Aorta (tissue), 5 donors: ENCODE measurements at places on chromosomes 13 and 19. TPM values are rescaled to one million over a fixed set of nuclear protein-coding genes. Genes with fewer than 3 reads are reported as not detected.

DNA sequence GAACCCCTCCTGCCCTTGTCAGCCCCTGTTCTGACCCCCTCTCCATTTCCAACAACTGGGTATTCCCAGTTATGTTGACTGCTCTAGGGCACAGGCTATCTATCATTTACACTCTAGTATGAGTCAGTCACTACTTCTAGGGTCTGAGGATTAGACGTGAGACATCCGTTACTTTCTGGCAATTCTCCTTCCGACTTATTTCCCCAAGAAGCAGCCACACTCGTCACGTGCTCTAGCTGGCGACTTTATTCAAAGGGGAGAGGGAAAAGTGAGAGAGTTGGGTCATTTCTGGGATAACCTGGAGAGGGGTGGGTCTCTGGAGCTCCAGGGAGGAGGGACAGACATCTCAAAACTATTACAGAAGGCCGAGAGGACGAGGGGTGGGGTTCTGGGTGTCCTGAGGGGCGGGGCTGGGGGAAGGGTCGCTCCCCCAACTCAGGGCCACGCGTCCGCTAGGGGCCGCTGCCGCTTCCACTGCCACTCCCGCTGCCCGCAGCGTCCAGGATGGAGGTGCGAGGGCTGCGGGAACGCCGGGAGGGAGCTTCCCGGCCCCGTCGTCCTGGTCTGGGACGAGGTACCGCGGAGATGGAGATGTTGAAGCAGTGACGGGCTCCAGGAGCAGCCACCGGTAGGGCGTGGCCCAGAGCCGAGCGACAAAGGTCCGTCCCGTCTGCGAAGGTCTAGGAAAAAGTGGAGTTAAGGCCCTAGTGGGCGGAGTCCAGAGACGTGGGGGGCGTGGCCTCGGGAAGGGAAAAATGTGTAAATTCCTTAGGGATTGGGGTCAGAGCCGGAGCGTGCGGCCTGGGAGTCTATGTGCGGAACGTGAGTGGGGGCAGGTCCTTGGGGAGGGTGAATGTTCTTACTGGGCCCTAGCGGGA is 8.9 kb downstream of the RTBDN start:
- no peaks in the 10 kb centered on the region for H3K4me1 ChIP-seq
- no peak overlapping the region for H3K4me3 ChIP-seq
- H3K27ac ChIP-seq, result no peak overlapping the region
- H3K27me3 ChIP-seq, result no peaks in the 10 kb centered on the region
- DNase-seq, result no peak

- peaks cover 5% of the 10 kb centered on the region for H3K36me3 ChIP-seq
- H3K4me3 ChIP-seq, result no peak overlapping the region
- DNase-seq, result no peak
- no peak overlapping the region for H3K27ac ChIP-seq
These were observed 257.5 kb downstream of the ITGBL1 start for GRCh38 chr13:101709952-101710351.

DNA sequence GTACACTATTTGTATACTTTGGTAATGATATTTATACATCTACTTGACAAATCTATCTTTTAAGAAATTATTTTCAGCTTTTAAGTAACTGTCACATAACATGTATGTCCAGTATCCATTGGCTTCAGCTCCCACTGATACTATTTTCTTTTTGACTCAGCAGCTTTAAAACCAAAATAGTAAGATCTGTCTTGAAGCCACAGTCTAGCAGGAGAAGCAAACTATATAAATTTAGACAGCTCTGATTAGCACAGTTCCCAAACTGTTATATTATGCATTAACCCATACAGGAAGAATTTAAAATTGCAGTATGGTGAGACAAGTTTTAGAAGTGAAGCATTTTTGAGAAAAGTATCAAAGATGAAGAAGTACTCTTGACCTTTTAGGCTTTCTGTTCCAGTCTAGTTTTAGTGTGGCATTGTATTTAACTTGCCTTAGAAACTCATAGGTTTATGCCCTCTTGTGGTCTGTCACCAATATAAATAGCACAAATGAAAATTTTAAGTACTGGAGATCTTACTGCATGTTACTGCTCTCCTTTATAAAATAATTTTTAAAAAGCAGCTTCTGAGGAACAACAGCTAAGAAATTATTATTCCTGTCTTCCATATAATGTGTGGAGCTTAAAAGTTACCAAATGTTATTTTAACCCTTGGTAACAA is 24.7 kb downstream of the URI1 start:
- H3K4me1 ChIP-seq, result no peaks in the 10 kb centered on the region
- no peaks in the 10 kb centered on the region for H3K36me3 ChIP-seq

- no peaks in the 10 kb centered on the region for H3K27me3 ChIP-seq
- H3K4me1 ChIP-seq, result no peaks in the 10 kb centered on the region
- H3K27ac ChIP-seq, result no peak overlapping the region
These were observed 2.7 kb downstream of the WDR88 start for GRCh38 chr19:33134571-33135041.

DNA sequence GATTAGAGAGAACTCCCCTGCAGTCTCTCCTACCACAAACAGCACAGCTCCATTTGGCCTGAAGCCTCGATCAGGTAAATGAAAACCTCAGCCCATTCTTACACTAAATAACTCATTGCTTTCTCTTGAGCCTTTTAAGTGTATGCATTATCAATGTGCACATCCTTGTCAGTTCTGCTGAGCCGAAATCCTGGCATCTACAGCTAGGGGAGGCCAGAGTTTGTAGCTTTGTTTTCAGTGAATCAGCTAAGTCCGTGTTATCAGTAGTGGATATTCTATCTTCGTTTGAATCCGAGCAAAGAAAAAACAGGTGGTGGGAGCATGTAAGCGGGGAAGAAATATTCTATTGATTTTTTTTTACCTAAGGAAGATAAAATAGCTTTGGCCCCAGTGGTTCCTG is 84.4 kb downstream of the ESD start:
- no peaks in the 10 kb centered on the region for H3K27me3 ChIP-seq
- no peak overlapping the region for H3K4me3 ChIP-seq
- DNase-seq, result no peak
- H3K27ac ChIP-seq, result no peak overlapping the region
- no peaks in the 10 kb centered on the region for H3K4me1 ChIP-seq

DNA sequence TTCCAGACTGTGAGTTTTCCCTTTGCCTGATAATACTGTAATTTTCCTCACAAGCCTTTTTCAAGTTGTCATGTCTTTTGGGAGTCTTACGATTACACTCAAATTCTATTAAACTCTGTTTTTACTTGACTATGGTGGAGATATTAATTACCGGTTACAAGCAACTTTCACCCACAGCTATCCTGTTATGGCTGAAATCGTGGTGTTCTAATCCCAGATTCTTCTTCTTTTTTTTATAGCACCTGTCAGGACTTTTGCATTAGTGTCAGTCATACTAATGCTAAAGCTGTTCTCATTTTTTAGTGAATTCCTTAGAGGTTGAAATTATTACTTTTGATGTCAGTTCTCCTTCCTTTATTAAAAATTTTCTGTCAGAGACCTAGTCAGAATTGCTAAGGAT is 187.8 kb upstream of the CSNK1A1L start:
- no peaks in the 10 kb centered on the region for H3K27me3 ChIP-seq
- H3K27ac ChIP-seq, result no peak overlapping the region
- no peaks in the 10 kb centered on the region for H3K4me1 ChIP-seq

- no peaks in the 10 kb centered on the region for H3K36me3 ChIP-seq
- H3K4me1 ChIP-seq, result no peaks in the 10 kb centered on the region
- no peak for DNase-seq
- no peaks in the 10 kb centered on the region for H3K27me3 ChIP-seq
These were observed 30.7 kb downstream of the SLC7A1 start for GRCh38 chr13:29564818-29565217.

DNA sequence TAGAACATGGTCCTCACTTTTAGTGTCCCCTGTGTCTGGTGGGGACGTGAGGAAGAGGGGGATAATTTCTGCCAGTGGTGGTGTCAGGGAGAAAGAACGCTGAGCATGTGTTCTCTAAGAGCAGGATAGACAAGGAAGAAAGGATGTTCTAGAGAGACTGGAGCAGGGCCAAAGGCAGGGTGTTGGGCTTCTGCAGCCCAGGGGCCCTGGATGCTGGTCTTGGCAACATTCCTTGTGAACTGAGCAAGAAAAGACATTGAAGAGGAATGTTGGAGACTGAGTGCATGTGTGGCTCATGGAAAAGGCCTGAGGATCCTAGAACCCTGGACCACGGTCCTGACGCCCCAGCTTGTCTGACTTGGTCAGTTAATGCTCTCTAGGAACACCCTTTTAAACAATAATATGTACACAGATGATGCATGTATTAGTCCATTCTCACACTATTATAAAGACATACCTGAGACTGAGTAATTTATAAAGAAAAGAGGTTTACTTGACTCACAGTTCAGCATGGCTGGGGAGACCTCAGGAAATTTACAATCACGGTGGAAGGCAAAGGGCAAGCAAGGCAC is 33.6 kb upstream of the SLC10A2 start:
- no peaks in the 10 kb centered on the region for H3K4me1 ChIP-seq
- H3K36me3 ChIP-seq, result no peaks in the 10 kb centered on the region
- H3K27me3 ChIP-seq, result no peaks in the 10 kb centered on the region

GRCh38 chr19:41977916-41978315 is 16.1 kb downstream of the ATP1A3 start:
- no peaks in the 10 kb centered on the region for H3K27me3 ChIP-seq
- no peaks in the 10 kb centered on the region for H3K36me3 ChIP-seq
- no peak for DNase-seq

DNA sequence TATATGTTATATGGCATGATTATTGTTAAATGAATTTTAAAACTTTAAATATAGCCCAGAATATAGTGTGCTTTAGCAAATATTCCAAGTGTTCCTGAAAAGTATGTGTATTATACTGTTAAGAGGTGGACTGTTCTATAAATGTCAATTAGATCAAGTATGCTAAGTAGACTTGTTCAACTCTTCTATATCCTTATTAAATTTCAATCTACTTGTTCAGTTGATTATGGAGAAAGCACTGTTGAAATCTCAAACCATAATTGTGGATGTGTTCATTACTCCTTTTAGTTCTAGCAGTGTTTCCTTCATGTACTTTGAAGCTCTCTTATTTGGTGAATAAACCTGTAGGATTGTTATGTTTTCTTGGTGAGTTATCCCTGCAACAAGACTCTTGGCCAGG is 52.5 kb downstream of the SPACA7 start:
- H3K4me1 ChIP-seq, result no peaks in the 10 kb centered on the region
- no peak overlapping the region for H3K4me3 ChIP-seq
- no peaks in the 10 kb centered on the region for H3K36me3 ChIP-seq
- no peak for DNase-seq
- no peak overlapping the region for H3K27ac ChIP-seq

GRCh38 chr13:112446867-112447266 is 70.7 kb downstream of the SPACA7 start:
- H3K4me3 ChIP-seq, result no peak overlapping the region
- H3K36me3 ChIP-seq, result no peaks in the 10 kb centered on the region
- no peak overlapping the region for H3K27ac ChIP-seq
- H3K4me1 ChIP-seq, result no peaks in the 10 kb centered on the region

GRCh38 chr19:42411581-42412178 is 15.5 kb downstream of the LIPE start:
- H3K27ac ChIP-seq, result no peak overlapping the region
- no peaks in the 10 kb centered on the region for H3K27me3 ChIP-seq
- no peak overlapping the region for H3K4me3 ChIP-seq
- peak; percentile 30 for DNase-seq

DNA sequence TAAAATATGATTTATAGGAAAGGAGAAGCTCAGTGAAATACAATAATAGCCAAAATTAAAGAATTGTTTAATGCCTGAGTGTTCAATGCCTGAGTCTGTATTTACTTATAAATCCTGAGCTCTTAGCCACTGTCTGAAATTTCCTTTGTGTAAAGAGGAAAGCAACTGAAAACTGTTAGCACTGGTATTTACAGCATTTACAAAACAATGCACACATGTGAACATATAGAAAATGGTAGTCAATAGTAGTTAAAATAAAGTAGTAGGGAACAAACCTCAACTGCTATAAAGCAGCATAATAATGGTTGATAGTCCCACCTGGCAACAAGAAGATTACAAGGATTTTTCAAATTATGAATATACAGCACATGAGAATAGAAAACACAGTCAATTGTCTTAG is 1137.1 kb upstream of the ATXN8OS start:
- no peak overlapping the region for H3K27ac ChIP-seq
- no peak overlapping the region for H3K4me3 ChIP-seq
- H3K4me1 ChIP-seq, result no peaks in the 10 kb centered on the region

GRCh38 chr19:29491491-29491890 is 34.3 kb upstream of the VSTM2B start:
- no peaks in the 10 kb centered on the region for H3K27me3 ChIP-seq
- H3K4me3 ChIP-seq, result no peak overlapping the region
- H3K4me1 ChIP-seq, result no peaks in the 10 kb centered on the region

- no peaks in the 10 kb centered on the region for H3K27me3 ChIP-seq
- DNase-seq, result peak; percentile 76
- H3K4me3 ChIP-seq, result no peak overlapping the region
These were observed 41.2 kb downstream of the NFIX start for GRCh38 chr19:13036366-13036976.

DNA sequence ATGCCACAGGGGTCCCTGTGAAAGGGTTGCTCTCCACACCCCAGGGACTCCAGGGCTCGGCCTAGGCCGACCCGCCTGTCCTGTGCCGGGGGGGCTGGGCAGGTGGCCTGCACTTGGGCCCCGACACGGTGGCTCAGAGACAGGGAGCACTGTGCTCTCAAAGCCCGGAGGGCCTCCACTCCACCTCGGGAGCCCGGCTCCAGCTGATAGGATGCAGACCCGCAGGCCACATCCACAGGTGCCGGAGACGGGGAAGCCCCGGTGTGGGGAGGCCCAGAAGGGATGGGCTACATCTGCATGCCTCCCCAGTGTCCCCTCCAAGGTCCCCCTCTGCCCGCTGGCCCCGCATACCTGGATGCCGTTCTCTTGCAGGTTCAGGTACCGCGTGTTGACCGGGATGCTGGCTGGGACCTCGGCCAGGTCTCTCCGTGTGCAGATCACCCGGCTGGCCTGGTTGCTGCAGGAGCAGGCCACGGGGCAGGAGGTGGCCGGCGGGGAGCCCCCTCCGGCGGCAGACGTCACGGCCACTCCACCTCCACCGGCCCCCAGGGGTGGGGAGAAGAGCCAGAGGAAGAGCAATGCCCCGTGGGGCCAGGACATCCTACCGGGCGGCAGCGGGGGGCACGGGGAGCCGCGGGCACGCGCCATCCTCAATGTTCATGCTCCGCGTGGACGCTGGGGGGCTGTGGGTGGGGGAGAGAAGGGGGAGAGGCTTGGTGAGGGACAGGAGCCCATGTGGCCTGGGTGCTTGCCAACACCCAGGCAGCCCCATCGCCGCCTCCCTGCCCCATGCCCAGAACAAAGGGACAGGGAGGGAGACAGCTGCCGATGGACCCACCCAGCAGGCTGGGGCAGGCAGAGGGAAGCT is 19.8 kb downstream of the LRRC4B start:
- H3K4me1 ChIP-seq, result no peaks in the 10 kb centered on the region
- H3K27ac ChIP-seq, result no peak overlapping the region
- no peak overlapping the region for H3K4me3 ChIP-seq
- no peaks in the 10 kb centered on the region for H3K36me3 ChIP-seq

MRPS31 gene
- 14.6 TPM for total RNA-seq

APOC4 gene
- total RNA-seq, result not detected

MATK gene
- total RNA-seq, result 2.0 TPM

COG3 gene
- total RNA-seq, result 39.3 TPM

ELANE gene
- 2.0 TPM for total RNA-seq

GNG7 gene
- 6.0 TPM for total RNA-seq

RAX2 gene
- not detected for total RNA-seq

LENG8 gene
- total RNA-seq, result 166 TPM

ZSWIM9 gene
- 10.3 TPM for total RNA-seq

CCDC159 gene
- 18.0 TPM for total RNA-seq

IL11 gene
- 0.23 TPM for total RNA-seq
